ENCODE measurements at places on chromosomes 5 and 9. TPM values are rescaled to one million over a fixed set of nuclear protein-coding genes. Genes with fewer than 3 reads are reported as not detected.

MYMK gene
- total RNA-seq, result not detected

ECSCR gene
- not detected for total RNA-seq

NIPAL4 gene
- total RNA-seq, result 14.1 TPM

XRCC4 gene
- 15.5 TPM for total RNA-seq

LRRC70 gene
- not detected for total RNA-seq

INSL4 gene
- 16.3 TPM for total RNA-seq

GFI1B gene
- total RNA-seq, result not detected

TNFSF8 gene
- not detected for total RNA-seq

COL5A1 gene
- 33.7 TPM for total RNA-seq

RIMOC1 gene
- total RNA-seq, result 9.8 TPM

TMC1 gene
- total RNA-seq, result not detected

C8G gene
- total RNA-seq, result 0.94 TPM

NUTM2G gene
- not detected for total RNA-seq

ROR2 gene
- 1.7 TPM for total RNA-seq

PCDHGC4 gene
- total RNA-seq, result not detected

ZNG1F gene
- 14.3 TPM for total RNA-seq

GPR150 gene
- 0.15 TPM for total RNA-seq

CWC27 gene
- 20.2 TPM for total RNA-seq

SWI5 gene
- 43.6 TPM for total RNA-seq

GMCL2 gene
- not detected for total RNA-seq

ZMAT2 gene
- total RNA-seq, result 156 TPM

TSSK1B gene
- total RNA-seq, result not detected

IL31RA gene
- 1.4 TPM for total RNA-seq

CYLC2 gene
- total RNA-seq, result not detected

LMAN2 gene
- total RNA-seq, result 197 TPM

CDK9 gene
- 43.2 TPM for total RNA-seq

ASS1 gene
- 16.8 TPM for total RNA-seq

ASTN2 gene
- 6.5 TPM for total RNA-seq

DRD1 gene
- 0.24 TPM for total RNA-seq

CCNO gene
- total RNA-seq, result 7.5 TPM

SPATA31D1 gene
- not detected for total RNA-seq

OBP2A gene
- total RNA-seq, result not detected

PLPPR1 gene
- not detected for total RNA-seq
